ENCODE measurements at places on chromosomes 12 and 14.

- peak; percentile 83 for DNase-seq
Observed at GRCh38 chr14:55446127-55446736, 5.8 kb upstream of the TBPL2 start.

DNA sequence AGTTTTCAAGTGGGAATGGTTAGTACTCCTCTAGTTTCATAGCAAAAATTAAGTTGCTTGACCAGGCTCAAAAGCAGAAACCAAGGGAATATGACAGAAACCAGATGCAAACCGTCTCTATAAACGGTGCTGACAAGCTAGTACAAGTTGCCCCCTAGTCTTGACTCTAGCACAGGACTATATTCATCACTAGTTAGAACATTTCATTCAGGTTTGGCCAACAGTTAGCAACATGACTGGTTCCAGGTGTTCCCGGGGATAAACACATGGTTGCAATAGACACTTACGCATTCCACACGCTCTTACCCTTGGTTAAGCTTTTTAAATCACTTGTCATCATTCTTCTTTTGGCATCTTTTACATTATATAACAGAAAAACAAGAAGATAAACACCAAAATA is 103.6 kb downstream of the SCFD1 start:
- no peak for DNase-seq

DNA sequence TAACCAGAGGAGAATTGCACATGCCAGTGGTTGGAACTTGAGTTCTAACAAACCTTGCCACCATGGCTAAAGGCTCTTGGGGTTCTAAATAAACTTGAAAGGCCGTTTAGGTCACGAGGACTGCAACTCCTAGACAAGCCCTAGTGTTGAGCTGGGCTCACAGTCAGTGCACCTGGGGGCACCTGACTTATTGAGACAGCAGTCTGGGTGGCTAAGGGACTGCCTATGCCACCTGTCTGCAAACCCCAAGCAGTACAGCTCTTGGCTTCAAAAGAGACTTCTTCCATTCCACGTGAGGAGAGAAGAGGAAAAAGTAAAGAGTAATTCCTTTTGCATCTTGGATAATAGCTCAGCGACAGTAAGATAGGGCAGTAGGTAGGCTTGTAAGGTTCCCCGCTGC is 765.6 kb upstream of the FOXG1 start:
- DNase-seq, result no peak

- no peak for DNase-seq
Observed at GRCh38 chr12:85641796-85642195, 194.4 kb downstream of the RASSF9 start.

GRCh38 chr12:31210541-31210940 is 115.4 kb downstream of the SINHCAF start:
- no peak for DNase-seq

DNA sequence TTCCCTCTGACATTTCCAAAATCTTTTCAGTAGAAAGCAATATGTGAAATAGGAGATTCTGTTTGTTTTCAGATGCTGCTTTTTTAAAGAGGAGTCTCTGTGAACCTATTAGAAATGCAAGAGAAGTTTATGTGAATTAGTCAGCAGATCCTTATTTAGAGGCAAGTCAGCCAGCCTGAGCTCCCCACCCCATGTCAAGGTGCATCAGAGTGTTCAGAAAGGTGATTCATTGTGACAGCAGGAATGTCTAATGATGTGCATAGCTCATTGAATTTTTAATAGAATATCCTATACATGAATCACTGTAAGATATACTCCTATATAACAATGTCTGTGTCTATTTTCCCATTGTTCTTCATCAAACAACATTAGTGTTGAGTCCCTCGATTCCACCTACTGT is 1222.4 kb upstream of the USP15 start:
- DNase-seq, result no peak

- no peak for DNase-seq
Observed at GRCh38 chr14:70821584-70822529, 12.5 kb upstream of the MAP3K9 start.

DNA sequence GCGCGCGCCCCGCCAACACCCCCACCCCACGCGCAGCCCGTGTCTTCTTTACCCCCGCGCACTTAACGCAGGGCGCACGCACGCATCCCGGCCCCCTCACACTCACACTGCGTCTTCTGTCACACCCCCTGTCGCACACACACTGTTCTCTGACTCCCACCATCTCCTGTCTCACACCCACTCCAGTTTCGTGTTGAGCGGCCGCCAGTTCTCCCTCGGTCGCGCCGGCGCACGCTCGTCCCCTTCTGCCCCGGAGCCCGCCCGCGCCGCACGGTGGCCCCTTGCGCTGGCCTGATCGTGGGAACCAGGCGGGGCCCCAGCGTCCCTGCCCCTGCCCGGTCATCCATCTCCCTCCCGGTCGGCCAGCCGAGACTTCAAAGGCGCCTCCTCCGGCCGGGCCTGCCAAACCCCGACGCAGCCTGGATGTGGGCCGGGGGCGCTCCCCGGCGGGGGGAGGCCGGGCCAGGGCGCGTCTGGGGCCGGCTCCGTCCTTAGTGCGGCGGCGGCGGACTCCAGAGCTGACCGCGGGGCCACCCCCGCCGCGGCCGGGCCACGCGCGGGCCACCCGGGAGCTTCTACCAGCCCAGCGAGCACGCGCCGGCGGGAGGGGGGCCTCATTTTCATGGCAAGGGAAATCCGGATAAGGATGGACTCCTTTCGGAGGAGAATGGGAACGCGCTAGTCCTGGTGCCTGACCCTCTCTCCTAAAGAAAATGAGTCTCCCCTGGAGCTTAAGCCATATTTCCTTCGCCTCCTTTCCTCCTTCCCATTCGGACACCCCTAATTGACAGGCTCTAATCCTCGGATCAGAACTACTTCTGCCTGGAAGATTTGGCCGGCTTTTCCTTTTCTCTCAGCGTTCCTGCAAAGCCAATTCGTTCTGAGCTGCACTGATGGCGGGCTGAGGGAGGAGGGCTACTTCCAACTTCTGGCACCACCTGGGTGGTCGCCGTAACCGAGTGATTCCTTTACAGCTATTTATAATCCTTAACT is 82.0 kb upstream of the HMGA2 start:
- DNase-seq, result no peak

DNA sequence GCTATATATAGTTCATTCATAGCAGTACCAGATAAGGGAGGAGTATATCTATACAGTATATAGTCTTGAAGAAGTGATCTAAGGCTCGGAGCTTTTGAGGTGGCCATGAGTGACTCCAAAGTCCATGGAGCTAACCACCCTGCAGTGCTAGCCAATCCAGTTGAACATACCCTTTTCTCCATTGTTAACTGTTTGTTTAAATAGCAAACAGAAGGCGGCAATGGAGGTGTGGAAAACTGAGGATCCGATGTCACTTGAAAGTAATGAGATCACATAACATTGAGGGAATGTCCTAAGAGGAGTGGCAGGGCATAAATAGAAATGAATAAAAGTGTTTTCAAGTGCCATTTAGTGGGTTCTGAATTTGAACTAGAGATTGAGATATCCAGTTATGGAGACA is 12.4 kb upstream of the SNAPC1 start:
- no peak for DNase-seq

GRCh38 chr12:42669553-42669952 is 80.0 kb upstream of the PRICKLE1 start:
- DNase-seq, result no peak

DNA sequence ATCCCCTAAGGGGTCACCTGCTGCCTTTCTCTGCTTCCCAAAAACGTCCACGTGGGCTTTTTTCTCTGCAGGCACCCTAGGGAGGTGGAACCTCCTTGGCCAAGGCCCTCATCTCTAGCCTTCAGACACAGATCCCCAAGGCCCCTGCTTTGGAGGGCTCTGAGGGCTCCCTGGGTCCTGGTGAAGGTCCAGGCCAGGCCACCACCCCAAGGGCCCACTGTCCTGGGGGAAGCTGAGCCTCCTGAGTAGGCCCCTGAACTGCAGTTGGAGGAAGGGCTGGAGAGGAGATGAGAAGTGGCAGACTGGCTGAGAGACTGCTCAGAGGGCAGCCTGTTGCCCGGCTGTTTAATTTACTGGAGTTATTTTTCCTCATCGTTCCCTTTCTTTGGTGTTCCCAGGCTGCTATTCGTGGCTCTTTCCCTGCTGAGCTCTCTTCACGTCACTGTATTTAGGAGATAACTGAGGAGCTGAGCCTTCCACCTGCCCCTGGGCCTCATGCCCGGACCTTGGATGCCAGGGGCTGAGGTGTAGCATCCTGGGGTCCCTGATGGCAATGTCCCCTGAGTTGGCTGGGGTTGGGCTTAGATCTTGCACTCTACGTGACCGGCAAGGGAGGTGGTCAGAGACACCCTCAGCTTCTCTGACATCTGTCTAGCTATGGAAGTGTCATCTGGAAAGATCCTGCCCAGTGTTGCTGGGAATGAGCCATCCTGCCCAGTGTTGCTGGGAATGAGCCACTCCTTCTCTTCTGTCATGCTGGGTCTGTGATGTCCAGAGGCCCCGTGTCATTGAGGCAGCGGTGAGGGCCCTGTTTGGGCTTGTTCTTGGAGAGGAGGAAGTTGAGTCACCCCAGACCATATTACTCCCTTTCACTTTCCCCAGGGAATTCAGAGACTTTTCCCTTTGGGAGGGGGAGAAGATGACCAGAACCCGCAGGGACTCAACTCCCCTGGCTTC is 139.8 kb downstream of the TSPAN9 start:
- DNase-seq, result no peak

- no peak for DNase-seq
Observed at GRCh38 chr12:57514720-57515407, 5.5 kb downstream of the DDIT3 start.

DNA sequence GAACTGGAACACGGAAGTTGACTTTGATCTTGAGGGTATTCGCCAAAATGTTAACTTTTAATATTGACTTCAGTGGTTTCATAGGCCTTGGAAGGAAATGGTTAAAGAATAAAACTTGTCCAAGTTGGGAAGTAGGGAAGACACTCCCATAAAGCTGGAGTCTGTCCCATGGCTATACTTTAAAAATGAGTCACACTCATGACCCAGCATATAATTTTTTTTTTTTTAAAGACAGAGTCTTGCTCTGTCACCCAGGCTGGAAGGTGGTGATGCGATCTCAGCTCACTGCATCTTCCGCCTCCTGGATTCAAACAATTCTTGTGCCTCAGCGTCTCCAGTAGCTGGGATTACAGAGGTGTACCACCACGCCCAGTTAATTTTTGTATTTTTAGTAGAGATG is 19.6 kb downstream of the TMPRSS12 start:
- DNase-seq, result no peak

GRCh38 chr14:24426150-24426911 is 3.1 kb downstream of the CBLN3 start:
- DNase-seq, result no peak

- peak; percentile 12 for DNase-seq
Observed at GRCh38 chr14:61342932-61343331, 21.6 kb downstream of the PRKCH start.

DNA sequence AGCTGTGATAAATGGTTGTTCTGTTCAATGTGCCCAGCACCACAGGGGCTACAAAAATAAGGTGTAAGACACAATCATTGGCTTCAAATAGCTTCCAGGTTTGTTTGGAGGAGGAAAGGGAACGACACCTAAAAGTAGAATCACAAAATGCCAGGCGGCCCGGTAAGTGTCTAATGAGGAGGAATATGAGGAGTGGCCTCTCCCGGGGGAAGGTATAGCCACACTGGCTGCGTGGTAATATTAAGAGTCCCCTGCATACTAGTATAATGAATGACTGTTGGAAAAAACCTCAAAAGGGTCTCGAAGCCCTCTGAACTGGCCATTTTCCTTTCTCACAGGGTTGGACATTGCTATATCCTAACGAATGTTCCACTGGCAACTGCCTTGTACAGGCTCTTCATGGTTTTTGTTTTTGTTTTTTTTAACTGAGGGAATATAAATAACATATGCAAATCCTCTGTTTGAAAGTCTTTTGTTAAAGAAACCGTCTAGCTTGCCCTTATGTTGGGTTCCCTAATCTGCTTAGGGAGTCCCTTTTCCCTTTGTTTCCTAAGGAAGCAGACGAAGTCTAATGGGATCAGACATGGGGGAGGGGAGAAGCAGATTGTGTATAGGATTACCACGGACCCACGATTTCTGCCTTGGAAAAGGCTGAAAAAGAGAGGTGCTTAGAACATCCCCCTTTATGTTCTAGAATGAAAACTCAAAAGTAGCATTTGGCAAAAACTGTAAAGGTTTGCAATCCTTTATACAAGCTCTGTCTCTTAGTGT is 4.2 kb downstream of the CCDC60 start:
- no peak for DNase-seq

GRCh38 chr12:8890313-8891085 is 23.8 kb upstream of the PHC1 start:
- peak; percentile 87 for DNase-seq

DNA sequence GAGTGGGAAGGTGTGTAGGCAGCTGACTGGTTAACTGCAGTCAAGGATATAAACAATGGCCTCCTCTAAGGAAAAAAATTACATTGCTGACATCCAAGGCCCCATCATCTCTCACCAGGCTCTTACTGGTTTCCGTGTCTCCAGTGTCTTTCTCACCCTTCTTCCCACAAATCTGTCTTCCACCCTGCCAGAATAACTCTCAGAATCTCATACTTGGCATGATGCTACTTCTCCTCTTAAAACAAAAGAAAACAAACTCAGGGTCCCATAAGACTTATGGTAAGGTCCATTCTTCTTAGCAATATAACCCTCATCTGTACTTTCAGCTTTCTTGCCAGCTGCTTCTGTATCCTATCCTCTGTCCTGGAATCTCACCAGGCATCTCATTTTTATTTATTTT is 68.9 kb downstream of the SUSD6 start:
- DNase-seq, result no peak

GRCh38 chr12:116160231-116160630 is 117.3 kb downstream of the MED13L start:
- peak; percentile 76 for DNase-seq

DNA sequence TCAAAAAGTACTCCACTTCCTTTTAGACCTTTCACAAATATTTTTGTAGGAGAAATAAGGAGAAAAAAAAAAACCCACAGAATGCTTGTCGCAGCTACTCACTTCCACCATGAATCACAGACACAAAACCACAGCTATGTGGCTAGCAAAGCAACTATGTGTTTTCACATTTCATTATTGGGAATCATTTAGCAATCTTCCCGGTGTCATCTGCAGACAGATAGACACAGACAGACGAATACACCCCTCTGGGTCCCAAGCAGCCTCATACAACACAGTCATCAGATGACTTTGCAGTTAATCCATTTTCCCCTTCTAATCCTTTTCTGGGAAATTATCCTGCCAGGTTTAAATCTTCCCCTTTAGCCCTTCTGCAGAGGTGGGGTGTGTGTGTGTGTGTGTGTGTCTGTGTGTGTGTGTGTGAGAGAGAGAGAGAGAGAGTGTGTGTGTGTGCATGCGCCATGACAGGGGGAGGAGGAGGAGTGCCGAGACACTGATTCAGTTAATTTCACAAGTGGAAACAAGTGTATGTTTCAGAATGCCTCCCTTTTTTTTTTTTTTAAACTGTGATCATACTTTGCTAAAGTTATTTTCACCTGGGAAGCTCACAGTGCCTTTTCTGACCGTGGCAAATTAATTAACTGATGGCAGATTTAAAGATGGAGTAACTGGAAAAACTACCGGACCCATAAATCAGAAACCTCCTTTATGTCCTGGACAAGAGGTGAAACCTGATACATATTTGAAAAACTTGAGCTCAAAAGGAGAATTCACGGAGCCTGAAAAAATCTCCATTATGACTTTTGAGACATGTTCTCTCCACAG is 39.9 kb downstream of the LTBP2 start:
- no peak for DNase-seq

Data from hematopoietic multipotent progenitor cell treated with erythropoietin and hydrocortisone succinate and interleukin-3 and kit ligand, for 17 days (in vitro differentiated cells).